HT1080 (cell line): ENCODE measurements at places on chromosomes 6 and 20.

DNA sequence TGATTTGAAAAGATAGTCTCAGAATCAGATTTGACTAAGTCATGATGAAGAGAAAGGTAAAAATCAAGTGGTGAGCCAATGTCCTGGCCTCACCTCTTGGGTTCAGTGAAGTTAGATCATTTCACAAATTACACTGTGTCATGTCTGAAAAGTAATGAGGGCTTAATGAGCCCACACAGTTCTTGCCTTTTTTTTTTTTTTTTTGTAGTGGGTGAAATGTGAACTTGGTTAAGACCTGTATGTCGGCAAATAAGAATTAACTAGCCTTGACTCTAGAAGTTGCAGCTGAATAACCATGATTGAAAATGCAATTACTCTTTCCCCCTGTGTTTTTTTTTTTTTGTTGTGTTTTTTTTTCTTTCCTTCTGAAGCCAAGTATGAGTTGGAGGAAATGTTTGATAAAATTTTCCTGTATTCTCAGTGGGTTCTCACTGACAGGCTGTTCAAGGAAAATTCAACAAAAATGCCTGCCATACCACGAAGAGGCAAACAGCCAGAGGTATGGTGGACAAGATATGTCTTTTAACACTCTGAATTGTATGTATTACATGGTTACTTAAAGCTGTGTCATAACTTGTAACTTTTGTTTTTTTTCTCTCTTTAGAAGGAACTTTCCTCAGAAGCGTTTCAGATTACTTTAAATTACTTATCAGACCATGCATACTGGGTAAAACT is 135.2 kb upstream of the MLIP start:
- DNase-seq, result no peak

- DNase-seq, result peak; percentile 24
Observed at GRCh38 chr6:114989279-114989964, 646.6 kb upstream of the HS3ST5 start.

- DNase-seq, result no peak
Observed at GRCh38 chr6:2980465-2980855, 9.1 kb upstream of the SERPINB6 start.

DNA sequence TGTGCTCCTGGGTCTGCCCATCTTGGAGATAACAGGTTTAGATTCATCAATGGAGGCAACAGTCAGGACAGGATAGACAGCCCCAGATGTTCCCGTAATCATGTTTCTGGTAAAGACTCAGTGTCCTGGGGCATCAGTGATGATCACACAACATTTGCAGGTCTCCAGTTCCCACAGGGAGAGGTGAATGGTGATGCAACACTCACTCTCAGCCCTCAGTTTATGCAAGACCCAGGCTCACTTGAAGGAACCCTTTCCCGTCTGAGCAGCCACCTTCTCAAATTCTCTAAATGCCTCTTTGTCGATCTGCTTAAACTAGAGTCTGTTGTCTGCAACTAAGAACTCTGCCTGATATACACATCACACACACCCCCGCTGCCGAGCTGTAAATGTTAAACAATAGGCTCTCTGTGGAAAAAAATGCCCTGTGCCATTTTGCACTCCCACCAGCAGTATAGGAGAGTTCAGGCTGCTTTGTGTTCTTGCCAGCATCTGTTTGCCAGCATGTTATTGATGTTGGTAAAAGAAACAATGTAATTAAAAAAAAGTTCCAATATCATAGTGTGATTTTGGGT is 30.1 kb upstream of the SCP2D1 start:
- no peak for DNase-seq

DNA sequence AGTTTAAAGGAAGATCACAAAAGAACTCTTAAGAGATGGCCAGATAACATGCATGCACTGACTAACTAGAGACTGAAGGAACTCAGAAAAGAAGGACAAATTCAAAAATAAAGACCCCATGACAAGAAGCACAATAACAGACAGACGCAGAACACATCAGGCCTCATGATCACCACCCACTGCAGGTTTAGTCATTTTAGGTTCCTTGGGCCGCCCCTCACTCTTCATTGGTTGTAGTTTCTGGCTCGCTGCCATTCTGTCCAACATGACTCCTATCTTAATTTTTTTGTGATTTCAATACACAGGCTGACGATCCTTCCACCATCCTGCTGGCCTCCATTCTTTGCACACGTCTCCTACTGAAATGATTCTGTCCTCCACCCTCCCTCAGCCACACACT is 21.6 kb downstream of the STX7 start:
- DNase-seq, result no peak

DNA sequence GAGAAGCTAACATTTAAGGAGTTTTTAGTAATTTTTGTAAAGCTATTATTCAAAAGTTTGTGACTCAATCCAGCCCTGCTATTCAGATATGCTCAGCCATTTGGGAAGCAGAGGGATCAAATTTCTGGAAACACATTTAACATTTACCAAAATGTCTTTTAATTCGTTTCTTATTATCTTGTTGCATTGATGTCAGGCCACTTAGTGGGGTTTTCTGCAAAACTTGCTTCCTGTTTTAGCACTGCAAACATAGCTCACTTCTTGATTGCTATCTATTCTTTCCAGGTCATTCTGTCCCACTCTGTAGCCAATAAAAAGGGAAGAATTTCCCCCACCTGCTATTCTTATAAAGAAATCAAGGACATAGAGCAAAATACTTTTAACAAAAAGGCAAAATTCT is 176.9 kb upstream of the SUPT3H start:
- DNase-seq, result no peak

DNA sequence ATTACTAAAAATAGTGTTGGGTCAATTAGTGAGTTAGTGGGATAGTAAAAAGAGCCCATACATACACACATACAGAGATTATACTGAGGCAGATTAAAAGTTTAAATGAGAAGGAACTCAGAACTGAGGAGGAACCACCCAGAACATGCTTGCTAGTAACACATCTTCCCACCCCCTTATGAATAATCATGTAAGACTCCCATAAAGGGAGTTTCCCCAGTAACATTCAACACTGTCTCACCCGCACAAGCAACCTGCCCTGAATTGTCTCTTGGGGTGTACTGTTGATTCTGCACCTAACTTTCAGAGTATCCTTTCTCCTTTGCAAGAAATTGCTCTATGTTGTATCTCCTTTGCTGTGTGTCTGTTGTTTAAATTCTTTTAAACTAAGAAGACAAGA is 11.1 kb upstream of the HLA-DQB2 start:
- DNase-seq, result no peak

GRCh38 chr6:14035874-14036273 is 81.7 kb upstream of the CD83 start:
- DNase-seq, result no peak

DNA sequence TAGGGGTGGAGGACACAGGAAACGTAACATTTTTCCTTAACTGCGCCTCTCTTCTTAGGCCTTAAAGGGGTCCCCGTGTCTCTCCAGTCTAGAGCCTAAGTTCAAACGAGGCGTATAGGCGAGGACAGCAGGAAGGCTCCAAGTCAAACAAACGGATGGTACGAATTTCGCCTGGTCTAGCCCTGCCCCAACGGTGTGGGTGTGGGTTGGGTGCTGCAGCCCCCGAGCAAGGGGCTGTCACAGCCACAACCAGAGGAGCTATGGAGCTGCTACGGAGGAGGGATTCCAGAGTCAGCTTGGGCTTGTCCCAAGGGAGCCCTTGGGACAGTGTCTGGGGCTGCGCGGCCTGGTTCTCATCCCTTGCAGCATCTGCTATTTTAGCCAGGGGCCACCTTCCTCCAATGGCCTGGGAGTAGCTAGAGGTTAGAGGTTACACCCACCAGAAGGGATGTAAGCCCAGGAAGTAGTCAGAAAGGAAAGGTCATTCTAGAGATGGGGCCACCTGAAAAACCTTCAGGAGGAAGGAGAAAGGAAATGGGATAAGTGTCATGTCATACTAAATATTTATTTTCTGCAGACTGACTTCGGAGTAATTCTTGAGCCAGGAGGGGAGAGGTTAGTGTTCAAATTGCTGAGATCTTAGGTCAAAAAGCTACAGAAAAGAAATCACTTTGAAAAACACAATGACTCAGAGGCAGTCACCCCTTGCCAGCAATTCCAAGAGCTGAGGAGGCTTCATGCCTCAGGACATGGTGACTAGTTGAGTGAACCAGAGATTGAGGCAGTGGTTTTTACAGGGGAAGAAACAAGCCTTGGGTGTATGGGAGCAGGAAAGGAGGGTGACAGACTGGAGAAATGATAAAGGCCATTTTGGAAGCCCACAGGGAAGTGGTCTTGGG is 21.7 kb downstream of the VPS52 start:
- peak; percentile 74 for DNase-seq

- DNase-seq, result no peak
Observed at GRCh38 chr6:168826726-168827585, 386.0 kb downstream of the SMOC2 start.

GRCh38 chr6:41247882-41248705 is 19.9 kb downstream of the TREML4 start:
- no peak for DNase-seq

DNA sequence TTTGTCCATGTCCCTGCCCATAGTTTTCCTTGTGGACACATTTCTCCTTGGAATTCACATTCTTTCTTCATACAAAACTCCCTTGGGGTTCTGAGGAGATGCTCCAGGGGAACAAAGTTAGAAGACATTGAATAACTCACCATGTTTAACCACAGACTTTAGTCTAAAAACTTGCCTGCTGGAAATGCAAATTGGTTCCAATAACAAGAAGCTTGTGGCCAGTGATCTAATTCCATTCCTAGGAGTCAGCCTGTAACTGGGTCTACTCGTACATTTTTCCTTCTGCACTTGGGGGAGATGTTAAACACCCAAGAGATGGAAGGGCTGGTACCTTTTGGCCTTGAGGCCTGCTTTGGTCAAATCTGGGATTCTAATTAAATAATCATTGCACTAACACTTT is 60.2 kb downstream of the SCML4 start:
- peak; percentile 23 for DNase-seq

DNA sequence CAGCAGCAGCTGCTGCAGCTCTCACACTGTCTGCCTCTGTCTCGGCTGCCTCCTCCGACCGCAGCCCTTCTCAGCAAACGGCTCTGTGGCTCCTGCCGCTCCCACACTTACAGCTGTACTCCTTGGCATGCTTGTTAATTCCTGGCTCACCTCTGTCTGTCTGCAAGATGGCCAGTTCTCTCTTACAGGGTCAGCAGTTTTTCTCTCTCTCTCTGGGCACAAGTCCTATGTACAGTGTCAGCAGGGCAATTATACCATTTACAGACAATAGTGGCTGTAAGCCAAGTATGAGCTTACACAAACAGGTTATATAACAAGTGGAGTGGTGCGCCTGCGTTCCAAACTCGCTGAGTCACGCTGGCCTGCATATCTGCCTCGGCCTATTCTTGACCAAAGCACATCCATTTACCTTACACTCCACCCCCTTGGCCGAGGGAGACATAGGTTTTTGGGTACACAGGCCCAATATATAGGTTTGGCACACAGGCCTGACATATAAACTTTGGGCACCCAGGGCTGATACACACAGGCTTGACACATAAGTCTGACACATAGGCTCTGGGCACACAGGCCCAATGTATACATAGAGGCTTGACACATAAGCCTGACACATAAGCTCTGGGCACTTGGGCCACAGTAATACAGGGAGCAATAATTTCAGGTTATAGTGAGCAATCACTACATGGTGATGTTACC is 4.4 kb downstream of the ZKSCAN3 start:
- DNase-seq, result peak; percentile 87

DNA sequence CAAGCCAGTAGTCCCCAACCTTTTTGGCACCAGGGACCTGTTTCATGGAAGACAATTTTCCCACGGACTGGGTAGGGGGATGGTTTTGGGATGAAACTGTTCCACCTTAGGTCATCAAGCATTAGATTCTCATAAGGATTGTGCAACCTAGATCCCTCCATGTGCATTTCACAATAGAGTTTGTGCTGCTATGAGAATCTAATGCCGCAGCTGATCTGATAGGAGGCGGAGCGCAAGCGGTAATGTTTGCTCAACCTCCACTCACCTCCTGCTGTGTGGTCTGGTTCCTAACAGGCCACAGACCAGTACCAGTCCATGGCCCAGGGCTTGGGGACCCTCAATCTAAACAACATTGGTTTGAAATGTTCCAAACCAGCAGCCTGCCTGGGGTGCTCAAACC is 137.0 kb upstream of the STXBP5 start:
- DNase-seq, result no peak

- DNase-seq, result no peak
Observed at GRCh38 chr6:41080621-41081020, 7.8 kb downstream of the NFYA start.

DNA sequence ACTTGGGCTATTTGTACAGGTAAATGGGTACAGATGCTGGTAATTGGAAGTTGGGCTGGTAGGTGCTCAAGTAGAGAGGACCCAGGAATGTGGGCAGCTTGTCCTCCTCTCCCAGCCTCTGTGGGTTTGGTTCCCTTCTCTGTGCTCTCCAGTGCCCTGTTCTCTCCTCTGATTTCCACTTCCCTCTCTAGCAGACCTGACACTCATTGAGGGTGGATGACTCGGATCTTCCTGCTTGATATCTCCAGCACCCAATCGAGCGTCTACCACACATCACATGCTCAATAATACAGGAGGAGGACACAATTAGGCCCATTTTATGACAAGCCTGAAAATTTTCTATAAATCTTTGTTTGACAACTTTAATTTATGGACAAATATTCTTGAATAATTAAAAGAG is 23.7 kb downstream of the CST1 start:
- no peak for DNase-seq

DNA sequence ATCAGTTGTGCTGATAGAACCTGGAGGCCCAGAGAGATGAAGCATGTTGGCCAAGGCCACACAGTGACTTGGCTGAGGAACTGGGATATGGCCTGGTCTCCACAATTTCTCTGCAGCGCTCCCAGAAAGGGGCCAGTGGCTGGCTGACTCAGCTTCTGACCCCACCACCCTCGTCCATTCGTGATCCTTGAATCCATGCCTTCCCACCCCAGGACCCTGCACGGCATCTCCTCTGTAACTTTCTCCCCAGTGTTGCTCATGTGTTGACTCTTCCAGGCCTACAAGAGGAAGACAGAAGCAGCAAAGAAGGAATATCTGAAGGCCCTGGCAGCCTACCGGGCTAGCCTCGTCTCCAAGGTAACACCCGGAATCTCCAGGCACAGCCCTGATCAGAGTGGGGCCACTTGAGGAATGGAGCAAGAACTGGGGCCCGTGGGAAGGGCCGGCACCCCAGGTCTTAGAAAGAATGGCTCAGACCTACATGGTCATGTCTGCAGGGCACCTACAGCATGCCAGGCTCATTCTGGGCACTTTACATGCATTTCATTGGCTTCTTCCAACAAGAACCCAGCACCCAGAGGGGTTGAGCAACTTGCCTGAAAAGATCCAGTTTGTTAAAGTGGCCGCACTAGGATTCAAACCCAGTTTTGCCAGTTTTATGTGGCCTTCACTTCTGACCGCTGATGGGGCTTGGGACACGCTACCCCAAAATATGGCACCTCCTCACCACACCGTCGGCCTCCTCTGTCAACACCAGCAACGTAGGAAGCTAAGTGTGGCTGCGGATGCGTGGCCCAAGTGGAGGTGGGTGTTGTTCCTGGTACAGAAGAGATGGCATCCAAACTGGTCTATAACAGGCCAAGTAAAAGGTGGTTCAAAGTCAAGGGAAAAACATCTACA is 122.2 kb downstream of the JPH2 start:
- DNase-seq, result no peak

- DNase-seq, result no peak
Observed at GRCh38 chr20:703006-703405, 27.4 kb upstream of the SCRT2 start.
